ENCODE measurements at places on chromosomes 7 and 10. TPM values are rescaled to one million over a fixed set of nuclear protein-coding genes. Genes with fewer than 3 reads are reported as not detected.

The SFTPD gene
- not detected for total RNA-seq

The NPTX2 gene
- 3.1 TPM for total RNA-seq

The CFAP43 gene
- total RNA-seq, result 2.1 TPM

The FXYD4 gene
- not detected for total RNA-seq

The EGR2 gene
- total RNA-seq, result 3.7 TPM

The WEE2 gene
- not detected for total RNA-seq

The ADAP1 gene
- 1.0 TPM for total RNA-seq
